IMR-90 (cell line): ENCODE measurements at places on chromosomes 2 and 18. TPM values are rescaled to one million over a fixed set of nuclear protein-coding genes. Genes with fewer than 3 reads are reported as not detected.
A peak's percentile ranks its signal among the peaks of the same experiment; 100 is the strongest.

GRCh38 chr2:165191096-165191728, 12.6 kb downstream of the SCN3A start:
- no peak overlapping the region for H3K4me3 ChIP-seq
- no peaks in the 10 kb centered on the region for H3K27me3 ChIP-seq
- H3K36me3 ChIP-seq, result no peaks in the 10 kb centered on the region
- H3K4me1 ChIP-seq, result no peaks in the 10 kb centered on the region
- H3K27ac ChIP-seq, result no peak overlapping the region

GRCh38 chr2:201754717-201755415, 25.9 kb downstream of the ALS2 start:
- peak; percentile 60 for DNase-seq
- peaks cover 6% of the 10 kb centered on the region; the same call in 1 of the 2 replicates for H3K4me1 ChIP-seq
- peaks cover 10% of the 10 kb centered on the region for H3K36me3 ChIP-seq
- H3K4me3 ChIP-seq, result no peak overlapping the region
- no peak overlapping the region for H3K27ac ChIP-seq

DNA sequence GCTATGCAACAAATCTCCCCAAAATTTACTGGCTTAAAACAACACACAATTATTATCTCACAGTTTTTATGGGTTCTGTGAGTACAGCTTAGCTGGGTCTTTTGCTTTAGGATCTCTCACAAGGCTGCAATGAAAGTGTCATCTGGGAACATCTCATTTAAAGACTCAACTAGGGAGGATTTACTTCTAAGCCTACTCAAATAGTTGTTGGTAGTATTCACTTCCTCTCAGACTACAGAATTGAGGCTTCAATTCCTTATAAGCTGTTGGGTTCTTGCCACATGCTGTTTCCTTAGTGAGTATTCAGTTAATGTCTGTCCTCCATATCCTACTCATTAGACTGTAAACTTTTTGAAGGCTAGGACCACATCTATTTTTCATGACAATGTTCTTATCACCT, 72.3 kb downstream of the MDH1 start:
- no peaks in the 10 kb centered on the region for H3K27me3 ChIP-seq
- no peak overlapping the region for H3K27ac ChIP-seq
- H3K4me3 ChIP-seq, result no peak overlapping the region
- peak; percentile 92 for DNase-seq
- peaks cover 3% of the 10 kb centered on the region; the same call in 1 of the 2 replicates for H3K4me1 ChIP-seq

- DNase-seq, result no peak
- no peak overlapping the region for H3K27ac ChIP-seq
- H3K36me3 ChIP-seq, result peaks cover 11% of the 10 kb centered on the region
- no peaks in the 10 kb centered on the region for H3K4me1 ChIP-seq
Measured at GRCh38 chr18:76859474-76860339, 37.4 kb downstream of the ZNF236 start.

DNA sequence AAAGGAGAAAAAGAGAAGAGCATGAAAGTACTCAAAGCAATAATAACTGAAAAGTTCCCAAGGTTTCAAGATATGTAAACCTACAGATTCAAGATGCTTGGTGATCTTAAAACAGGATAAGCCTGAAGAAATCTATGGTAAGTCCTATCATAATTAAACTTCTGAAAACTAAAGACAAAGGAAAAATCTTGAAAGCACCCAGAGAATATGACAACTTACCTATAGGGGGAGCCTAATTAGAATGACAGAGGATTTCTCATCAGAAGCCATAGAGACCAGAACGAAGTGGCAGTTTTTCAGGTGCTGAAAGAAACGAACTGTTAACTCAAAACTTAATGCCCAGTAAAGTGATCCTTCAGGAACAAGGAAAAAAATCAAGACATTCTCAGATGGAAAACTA, 59.7 kb downstream of the XDH start:
- no peaks in the 10 kb centered on the region for H3K27me3 ChIP-seq
- H3K4me1 ChIP-seq, result no peaks in the 10 kb centered on the region
- no peak overlapping the region for H3K27ac ChIP-seq
- H3K36me3 ChIP-seq, result no peaks in the 10 kb centered on the region

DNA sequence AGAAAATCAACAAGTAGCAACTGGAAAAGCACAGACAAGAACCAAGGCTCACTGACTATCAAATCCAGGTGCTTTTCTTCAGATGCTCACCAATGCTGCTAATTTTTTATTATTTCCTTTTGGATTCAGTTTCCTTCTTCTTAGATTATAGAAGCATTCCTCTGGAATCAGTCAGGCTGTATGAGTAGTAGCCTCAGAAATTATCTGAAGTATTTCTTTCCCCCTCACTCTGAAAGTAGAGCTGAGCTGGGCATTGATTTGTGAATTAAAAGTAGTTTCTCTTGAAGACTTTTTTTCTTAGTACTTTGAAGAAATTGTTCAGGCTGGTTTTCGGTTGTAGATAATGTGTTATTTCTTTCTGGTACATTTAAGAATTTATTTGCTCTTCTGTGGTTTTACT, 273.7 kb downstream of the NOL4 start:
- no peaks in the 10 kb centered on the region for H3K36me3 ChIP-seq
- peak; percentile 14 for DNase-seq
- no peak overlapping the region for H3K27ac ChIP-seq
- H3K4me1 ChIP-seq, result no peaks in the 10 kb centered on the region
- no peaks in the 10 kb centered on the region for H3K27me3 ChIP-seq

DNA sequence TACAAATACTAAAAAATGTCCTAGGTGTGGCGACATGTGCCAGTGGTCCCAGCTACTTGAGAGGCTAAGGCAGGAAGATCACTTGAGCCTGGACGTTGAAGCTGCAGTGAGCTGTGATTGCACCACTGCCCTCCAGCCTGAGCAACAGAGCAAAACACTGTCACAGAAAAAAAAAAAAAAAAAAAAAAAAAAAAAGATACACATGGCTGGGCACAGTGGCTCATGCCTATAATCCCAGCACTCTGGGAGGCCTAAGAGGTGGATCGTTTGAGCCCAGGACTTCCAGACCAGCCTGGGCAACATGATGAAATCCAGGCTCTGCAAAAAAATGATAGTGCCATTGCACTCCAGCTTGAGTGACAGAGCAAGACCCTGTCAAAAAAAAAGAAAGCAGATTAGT, 13.7 kb downstream of the KANSL1L start:
- DNase-seq, result no peak
- no peaks in the 10 kb centered on the region for H3K36me3 ChIP-seq
- H3K4me3 ChIP-seq, result no peak overlapping the region
- H3K27me3 ChIP-seq, result no peaks in the 10 kb centered on the region

DNA sequence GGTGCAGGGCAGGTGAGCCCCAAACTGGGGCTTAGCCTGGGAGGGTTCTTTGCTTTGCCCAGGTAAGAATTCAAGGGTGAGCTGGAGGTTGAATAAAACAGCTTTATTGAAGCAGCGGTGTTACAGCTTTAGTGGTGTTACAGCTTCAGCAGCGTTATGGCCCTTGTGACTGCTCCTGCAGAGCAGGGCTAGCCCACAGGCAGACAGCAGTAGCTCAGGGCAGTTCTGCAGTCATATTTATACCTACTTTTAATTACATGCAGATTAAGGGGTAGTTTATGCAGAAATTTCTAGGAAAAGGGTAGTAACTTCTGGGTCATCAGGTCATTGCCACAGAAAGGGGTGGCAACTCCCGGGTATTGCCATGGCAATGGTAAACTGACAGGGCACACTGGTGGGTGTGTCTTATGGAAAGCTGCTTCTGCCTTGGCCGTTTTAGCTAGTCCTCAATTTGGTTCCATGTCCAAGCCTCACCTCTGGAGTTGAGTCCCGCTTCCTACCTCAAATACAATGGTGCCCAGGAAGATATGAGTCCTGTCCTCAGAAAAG, 78.2 kb downstream of the THNSL2 start:
- H3K27ac ChIP-seq, result no peak overlapping the region
- no peaks in the 10 kb centered on the region for H3K27me3 ChIP-seq
- no peak for DNase-seq
- H3K4me1 ChIP-seq, result no peaks in the 10 kb centered on the region

The SKOR2 gene
- not detected in 2 replicates for total RNA-seq
